T-helper 17 cell (primary cell): ENCODE measurements at places on chromosomes 4 and X. TPM values are rescaled to one million over a fixed set of nuclear protein-coding genes. Genes with fewer than 3 reads are reported as not detected.

GRCh38 chrX:101493225-101493624, 8.0 kb downstream of the ARMCX4 start:
- DNase-seq: no peak

DNA sequence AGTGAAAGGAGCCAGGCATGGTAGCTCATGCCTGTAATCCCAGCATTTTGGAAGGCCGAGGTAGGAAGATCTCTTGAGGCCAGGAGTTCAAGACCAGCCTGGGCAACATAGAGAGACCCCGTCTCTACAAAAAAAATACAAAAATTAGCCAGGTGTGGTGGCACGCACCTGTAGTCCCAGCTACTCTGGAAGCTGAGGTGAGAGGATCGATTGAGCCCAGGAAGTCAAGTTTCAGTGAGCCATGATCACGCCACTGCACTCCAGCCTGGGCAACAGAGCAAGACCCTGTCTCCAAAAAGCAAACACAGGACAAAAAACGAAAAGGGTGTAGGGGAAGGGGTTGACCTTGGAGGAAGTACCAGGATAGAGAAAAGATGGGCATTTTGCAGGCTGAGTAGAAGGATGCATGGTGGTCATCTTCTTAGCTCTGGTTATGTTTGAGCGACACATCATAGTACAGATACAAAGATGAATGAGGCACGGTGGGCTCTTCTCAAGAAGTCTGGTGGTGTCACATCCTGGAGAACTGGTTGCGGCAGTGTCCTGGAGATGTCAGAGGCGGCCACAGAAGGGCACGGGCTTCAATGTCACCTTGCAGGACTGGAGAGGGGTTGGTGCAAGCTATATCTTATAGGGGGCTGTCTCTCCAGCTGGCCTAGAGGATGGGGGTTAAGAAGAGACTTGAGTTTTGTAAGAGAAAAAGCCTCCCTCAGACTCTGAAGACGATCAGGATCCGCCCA, 32.0 kb downstream of the SLC25A5 start:
- DNase-seq: no peak

GRCh38 chr4:45484740-45485139, 639.1 kb downstream of the GABRG1 start:
- DNase-seq: no peak

TLR10 gene
- 1.1 TPM for total RNA-seq

- DNase-seq: no peak
Measured at GRCh38 chrX:104370089-104370488, 115.4 kb upstream of the ESX1 start.

DNA sequence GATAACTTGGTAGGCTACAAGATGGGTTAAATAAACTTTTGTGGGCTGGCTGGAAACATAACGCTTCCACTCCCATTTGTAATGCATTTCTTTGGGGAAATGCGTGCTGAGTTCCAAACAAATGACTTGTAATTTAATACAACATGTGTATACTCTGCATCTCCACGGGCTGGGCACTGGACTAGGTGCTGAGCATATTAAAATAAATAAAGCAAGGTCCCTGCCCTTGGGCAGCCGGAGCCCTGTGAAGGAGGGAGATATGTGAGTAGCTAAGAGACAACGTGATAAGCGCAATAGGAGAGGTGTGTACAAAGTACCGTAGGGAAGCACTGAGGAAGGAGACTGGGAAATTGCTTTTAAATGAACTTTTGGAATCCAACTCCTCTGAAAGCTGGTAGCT, 147.2 kb upstream of the RBPJ start:
- DNase-seq: no peak

DNA sequence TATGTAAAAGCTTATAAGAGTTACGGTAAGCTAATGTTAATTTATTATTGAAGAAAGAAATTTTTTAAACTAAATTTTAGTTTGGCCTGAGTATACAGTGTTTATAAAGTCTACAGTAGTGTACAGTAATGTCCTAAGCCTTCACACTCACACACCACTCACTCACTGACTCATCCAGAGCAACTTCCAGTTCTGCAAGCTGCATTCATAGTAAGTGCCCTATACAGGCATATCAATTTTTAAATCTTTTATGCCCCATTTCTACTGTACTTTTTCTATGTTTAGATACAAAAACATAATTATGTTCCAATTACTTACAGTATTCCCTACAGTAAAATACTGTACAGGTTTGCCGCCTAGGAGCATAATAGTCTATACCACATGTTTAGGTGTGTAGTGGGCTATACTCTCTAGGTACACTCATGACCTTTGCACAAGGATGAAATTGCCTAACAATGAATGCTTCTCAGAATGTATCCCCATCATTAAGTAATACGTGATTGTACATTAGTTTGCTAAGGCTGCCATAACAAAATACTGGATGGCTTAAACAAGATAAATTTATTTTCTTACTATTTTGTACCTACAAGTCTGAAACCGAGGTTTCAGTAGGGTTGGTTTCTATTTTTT, 333.8 kb upstream of the PCDH7 start:
- DNase-seq: no peak

FNIP2 gene
- total RNA-seq: 11.5 TPM

DNA sequence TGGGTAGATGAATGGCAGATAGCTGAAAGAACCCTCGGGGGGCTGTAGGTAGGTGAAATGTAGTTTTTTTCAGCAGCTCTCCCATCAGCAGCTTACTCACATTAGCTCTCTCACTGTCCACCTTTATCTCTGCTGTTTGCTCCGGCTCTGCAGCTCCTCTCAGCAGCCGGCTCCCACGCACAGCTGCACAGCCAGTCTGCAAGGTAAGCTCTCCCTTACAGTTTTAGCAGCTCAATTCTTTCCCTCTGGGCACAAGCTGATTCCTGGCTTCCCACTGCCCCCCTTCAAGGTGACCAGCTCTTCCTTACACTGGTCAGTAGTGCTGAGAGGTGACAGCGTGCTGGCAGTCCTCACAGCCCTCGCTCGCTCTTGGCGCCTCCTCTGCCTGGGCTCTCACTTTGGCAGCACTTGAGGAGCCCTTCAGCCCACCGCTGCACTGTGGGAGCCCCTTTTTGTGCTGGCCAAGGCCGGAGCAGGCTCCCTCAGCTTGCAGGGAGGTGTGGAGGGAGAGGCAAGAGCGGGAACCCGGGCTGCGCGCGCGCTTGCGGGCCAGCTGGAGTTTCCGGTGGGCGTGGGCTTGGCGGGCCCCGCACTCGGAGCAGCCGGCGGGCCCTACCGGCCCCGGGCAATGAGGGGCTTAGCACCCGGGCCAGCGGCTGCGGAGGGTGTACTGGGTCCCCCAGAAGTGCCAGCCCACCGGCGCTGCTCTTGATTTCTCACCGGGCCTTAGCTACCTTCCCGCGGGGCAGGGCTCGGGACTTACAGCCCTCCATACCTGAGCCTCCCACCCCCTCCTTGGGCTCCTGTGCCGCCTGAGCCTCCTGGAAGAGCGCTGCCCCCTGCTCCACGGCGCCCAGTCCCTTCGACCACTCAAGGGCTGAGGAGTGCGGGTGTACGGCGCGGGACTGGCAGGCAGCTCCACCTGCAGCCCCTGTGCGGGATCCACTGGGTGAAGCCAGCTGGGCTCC, 393.6 kb downstream of the CENPC start:
- DNase-seq: no peak

POLA1 gene
- 8.7 TPM for total RNA-seq

DNA sequence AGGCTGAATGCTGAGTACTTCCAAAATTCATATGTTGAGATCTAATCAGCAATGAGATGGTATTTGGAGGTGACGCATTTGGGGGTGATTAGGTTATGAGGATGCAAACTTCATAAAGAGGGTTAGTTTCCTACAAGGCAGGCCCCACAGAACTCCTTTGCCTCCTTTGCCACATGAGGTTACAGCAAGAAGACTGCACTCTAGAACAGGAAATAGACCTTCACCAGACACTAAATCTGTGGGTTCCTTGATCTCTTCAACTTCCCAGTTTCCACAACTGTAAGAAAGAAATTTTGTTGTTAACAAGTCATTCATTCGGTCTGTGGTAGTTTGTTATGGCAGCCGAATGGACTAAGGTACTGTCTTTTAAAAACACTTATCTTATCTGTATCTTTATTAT, 681.9 kb upstream of the HS3ST1 start:
- no peak for DNase-seq

FATE1 gene
- not detected for total RNA-seq
